Kidney tubule cell (primary cell): ENCODE measurements at places on chromosomes 4 and X.

DNA sequence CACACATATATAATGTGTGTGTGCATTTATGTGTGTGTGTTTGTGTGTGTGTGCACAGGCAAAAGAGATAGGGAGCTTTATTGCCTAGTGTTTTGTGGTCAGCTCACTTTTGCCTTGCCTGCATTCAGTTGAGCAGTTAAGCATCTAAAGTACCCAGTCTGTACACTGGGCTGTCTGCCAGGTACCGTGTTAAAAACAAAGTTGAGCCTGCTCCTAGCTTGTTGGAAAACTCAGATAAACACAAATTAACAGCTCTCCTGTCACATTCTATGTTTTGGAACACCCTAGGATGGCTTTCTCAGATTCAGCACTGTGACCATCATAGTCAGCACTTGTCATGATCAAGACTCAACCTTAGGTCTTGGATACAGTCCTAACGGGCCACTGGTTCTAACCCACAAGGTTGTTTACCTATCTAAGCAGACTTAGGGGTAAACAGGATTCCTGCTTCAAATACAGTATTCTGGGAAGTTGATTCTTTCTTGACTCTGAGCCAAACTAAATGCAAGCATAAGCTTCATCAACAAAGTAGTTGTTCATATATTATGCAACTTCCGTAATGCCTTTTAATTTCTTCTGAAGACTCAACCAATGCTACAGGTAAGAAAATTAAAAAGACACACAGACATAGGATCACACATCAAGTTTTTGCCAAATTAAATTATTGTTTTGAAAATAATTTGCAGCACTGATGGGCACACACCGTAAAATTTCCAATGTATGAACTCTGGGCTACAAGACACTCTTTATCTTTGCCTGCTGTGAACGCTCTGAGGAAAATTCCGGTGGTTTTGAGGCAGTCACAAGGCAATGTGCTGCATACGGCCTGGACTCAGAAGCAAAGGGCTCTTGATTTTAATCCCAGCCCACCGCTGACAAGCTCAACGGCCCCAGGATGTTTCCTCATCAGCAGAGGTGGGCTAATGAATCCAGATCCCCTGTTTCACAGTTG is 11.3 kb upstream of the CD99 start:
- DNase-seq = peak; percentile 12

- no peak for DNase-seq
Measured at GRCh38 chrX:42933187-42933586, 155.2 kb upstream of the PPP1R2C start.

DNA sequence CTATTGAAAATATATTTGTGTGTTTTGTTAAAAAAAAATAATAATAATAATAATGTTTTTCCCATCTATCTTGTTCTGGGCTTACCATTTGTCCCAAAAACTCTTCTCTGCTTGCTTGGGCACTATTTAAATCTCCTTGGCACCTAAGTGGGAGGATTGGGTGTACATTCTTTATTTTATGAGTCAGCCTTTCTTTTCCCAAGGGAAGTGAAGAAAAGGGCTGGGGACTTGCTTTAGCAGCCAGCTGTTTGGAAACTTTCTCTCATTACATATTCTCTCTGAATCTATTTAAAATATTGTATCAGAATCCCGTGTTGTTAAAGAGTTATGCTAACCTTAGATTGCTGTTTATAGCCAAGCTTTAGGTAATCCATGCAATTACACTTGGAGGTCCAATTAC is 2332.4 kb downstream of the ARAP2 start:
- no peak for DNase-seq

GRCh38 chr4:185424905-185425646 is 688 bp downstream of the UFSP2 start:
- no peak for DNase-seq

DNA sequence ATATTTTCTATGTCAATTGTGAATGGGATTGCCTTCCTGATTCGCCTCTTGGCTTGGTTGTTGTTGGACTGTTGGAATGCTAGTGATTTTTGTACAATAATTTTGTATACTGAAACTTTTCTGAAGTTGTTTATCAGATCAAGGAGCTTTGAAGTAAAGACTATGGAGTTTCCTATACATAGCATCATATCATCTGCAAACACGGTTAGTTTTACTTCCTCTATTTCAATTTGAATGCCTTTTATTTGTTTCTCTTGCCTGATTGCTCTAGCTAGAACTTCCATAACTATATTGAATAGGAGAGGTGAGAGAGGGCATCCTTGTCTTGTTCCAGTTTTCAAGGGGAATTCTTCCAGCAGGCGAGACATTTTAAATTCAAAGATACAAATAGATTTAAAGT is 226.5 kb downstream of the FBXO8 start:
- no peak for DNase-seq

DNA sequence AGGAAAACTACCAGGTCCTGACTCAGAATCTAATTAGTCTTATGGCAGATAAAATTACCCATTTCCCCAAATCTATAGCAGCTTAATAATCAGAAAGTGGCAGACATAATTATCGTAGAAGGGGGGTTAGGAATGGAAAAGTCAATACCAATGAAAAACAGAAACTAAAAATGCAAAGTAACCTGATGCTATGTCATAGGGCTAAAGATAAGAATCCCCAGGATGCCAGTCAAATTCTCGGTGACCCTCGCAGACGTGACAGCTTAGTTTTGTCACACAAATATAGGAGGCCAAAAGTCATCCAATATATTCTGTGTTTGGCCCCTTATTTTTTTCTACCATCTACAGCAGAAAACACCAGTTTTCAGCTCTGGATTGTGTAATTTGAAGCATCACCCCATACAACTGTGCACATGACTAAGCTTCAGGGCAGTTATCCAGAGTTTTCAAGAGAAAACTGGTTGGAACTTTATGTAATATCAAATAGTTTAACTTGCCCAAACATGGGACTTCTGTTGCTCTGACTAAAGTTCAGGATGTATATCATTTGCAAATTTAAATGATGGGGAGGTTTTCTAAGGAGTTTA is 30.9 kb downstream of the RASSF6 start:
- no peak for DNase-seq

DNA sequence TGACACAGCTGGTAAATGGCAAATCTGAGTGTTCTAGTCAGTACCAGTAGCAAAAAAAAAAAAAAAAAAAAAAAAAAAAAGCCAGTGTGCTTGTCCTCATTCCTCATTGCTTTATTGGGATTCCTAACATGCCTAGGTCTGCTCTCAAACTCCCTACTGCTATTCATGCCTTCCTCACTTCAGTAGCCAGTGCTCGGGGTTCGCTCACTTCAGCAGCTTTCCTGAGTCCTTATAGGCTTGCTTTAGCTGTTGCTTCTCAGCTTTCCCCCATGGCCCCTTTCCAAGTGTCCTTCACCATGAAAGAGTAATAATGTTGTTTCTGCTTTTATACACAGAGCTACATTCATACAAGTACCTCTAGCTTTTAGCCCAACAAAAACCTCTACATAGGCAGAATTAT is 30.8 kb downstream of the SLITRK2 start:
- no peak for DNase-seq
